ENCODE measurements at places on chromosomes 11 and 22.

GRCh38 chr11:126146454-126147192 is 64.8 kb downstream of the RPUSD4 start:
- DNase-seq = no peak

GRCh38 chr22:39315389-39315788 is 4.0 kb downstream of the RPL3 start:
- DNase-seq = no peak

DNA sequence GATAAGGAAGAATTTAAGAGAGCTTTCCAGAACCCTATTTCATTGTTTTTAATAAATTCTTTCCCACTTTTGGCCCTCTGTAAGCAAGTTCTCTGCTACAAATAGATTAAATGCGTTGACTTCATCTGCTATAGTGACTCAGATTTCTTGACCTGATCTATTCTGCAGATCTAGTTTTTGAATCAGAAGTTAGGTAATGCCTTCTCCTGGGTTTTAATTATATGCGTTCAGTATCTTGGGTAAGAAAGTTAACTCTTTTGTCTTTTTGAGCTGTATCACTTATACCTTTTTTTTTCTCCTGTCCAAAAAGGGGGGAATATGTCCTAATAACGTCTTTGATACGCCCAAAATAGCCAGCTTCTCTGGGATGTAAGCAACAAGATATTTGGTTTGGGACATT is 2.4 kb upstream of the HEPHL1 start:
- DNase-seq = no peak

DNA sequence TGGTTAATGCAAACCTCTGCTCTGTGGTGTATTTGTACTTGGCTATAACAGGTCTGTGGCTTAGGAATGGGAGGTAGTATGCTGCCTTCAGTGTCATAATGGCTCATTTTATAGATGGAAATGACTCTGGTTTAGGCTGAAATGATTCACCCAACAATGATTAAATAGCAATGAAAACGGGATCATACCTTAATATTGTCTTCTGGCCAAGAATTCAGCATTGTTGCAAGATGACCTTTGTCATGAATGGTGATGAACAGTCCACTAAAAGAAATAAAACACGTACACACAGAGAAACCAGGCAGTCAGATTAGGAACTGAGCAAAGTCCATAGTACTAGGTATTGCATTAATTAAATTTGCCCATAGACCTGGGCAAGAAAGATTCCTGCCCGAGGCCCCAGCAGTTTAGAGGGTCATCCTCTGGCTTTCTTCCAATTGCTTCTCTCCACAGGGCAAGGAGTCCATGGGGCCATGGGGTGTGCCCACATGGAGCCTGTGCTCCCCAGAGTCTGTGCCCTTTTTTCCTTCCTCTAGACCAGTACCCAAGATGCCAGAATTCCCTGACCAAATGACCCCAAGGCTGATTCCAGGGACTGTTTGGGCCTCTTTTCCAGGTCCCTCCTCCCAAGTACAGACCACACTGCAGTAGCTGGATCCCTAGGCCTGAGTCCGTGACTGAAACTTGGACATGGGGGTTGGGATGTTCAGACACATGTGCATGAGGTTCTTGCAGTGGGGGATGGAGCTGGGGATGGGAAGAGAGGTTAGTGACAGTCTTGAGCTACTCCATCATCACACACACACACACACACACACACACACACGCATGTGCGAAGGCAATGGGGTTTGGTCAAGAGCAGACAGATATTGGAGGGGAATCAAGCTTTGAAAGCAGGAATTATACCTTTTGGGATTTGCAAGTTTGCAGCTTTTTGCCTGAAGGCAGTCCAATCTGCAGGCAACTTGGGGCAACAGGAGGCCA is 134.2 kb downstream of the CCDC81 start:
- no peak for DNase-seq

- DNase-seq = no peak
Observed at GRCh38 chr11:13486926-13487660, 8.7 kb downstream of the PTH start.

DNA sequence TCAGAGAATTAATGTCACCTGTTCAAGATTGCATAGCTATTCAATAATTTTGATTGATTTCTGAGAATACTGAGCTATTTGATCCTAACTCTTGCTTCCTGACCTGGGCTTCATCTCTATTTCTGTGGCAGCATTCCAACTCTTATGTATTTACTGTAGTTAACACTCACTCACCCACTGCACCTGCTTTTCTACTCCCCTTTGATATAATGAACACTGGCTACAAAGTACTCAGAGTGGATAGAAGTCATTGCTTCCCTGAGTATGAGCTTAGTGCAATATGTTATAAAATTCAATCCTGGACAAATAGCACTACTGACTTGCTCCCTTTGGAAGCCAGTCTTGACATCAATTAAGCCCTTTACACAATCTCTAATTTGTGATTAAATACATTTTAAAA is 117.2 kb downstream of the APIP start:
- no peak for DNase-seq

GRCh38 chr11:57269571-57270021 is 32.5 kb upstream of the APLNR start:
- no peak for DNase-seq

- DNase-seq = no peak
Observed at GRCh38 chr11:17887779-17888178, 125.1 kb downstream of the SERGEF start.

All from GM04503 (cell line).